ENCODE measurements at places on chromosomes 4 and X.

DNA sequence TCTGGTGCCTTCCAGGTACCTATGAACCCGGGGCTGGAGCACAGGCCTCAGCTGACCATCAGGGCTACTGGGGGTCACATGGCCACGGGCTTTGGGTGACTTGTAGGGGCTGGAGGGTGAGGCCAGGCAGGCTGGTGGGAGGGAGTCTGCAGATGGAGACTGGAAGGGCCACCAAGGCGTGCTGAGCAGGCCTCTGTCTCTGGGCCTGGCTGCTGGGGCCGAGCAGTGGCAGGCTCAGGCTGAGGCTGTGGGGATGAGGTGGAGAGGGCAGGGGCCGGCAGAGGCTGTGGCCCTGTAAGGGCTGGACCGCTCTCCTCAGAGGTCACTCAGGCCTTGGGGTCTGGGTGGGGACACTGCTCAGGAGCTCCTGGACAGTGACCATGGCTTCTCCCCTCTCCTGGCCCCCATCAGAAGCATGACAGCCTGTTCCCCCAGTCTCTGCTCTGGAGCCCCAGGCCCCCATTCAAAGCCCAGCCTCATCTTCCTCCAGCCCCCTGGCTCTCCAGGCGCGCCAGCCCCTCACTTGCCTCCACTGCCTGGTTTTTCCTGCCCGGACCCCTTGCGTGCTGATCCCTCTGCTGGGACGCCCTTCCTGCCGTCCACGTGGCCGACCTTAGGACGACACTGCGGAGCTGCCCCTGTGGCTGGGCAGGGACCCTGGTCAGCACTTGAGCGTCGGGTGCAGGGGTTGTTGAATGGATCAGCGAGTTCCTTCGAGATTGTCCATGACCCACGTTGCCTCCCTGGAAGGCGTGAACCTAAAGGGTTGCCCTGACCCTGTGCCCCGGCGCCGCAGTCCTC, 11.1 kb upstream of the NAT8L start:
- DNase-seq: no peak

GRCh38 chrX:105975382-105975781, 63.1 kb downstream of the SERPINA7 start:
- DNase-seq: no peak

DNA sequence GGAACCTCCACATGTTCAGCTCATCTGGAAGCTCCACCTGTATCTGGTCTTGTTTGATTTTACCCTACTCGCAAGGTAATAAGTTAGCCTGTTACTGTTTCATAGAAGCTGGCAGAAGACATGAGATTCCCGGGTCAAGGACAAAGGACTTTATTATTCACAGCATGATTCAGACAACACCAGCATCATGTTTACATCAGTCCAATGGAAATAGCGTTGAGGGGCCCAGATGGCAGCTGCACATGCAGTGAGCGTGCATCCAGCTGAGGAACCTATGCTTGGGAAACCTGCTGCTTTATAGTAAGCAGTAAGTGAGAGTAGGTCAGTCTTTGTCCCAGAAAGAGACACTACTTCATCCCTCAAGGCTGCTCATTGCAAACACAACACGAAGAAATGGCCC, 19.8 kb downstream of the TSPAN5 start:
- no peak for DNase-seq

DNA sequence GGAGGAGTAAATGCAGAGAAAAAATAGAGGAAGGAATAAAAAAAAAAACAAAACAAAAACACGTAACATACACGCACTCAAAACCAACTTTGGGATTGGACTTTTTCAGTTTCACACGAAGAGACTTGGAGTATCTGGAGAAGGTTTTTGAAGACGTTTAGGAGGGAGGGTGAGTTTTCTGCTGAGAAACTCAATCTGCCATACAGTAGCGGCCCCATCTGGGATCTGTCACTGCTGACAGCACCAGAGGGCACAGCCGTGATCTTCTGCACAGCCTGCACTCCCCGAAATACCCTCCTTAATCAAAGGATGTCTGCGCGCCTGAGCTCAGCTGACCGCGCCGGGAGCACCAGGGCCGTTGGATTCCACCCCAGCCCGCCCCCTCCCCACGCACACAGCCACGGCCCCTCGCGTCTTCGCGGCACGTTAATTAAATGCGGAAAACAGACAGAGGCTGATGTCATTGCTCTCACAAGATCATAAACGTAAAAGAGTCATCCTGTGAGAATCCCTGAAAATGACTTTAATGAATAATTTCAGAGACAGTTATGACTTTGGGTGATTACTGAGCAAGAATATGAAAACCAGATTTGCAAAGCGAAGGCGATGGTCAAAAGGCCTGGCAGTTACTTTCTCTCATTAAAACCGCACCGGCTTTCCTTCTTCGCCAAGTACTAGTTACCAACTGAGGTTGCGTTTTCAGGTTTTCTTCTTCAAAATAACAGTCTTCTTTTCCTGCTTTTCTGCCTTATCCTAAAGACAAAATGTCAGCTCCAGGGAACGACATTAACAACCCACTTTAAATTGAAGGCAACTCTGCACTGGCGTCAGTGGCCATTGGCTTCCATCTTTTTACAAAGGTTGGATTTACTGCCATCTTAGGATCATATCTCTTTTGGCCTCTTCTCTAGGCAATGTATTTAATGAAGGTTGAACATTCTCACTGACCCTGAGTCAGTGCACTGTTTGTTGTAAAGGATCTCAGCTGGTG, 10.6 kb downstream of the HAND2 start:
- DNase-seq: no peak

DNA sequence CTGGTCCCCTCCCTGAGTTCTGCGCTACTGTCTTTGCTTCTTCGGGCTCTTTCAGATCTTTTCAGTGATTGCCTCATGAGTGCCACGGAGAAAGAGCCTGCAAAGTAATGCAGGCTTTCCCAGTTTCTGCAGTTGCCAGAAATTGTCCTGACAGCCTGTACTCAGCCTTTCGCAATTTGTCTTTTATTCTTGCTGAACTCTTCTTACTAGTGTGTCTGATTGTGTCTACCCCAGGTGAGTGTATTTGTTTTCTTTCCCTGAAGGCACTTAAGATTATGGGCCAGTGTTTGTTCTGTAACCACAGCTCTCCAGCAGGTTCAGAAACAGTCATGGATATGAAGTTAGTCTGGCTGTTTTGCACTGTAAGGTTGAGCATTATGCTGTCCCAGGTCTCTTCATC, 47.1 kb downstream of the FAM193A start:
- DNase-seq: no peak

DNA sequence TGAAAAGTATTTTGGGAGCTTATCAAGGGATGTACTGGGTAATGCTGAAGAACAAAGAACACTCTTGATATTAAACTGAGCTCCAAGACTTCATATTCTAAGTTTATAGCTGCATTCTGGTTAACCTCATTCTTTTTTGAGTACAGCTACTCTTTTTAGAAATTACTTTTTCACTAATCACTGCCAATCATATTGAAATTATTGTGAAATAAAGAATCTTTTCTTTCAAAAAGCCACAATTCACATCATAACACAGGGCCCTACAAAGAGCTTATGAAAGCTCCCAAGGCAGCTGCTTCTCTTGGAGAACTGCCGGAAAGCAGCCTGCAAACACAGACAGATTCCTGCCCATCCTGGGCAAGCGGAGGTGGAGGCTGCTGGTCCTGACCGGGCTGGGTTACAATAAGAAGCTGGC, 121.4 kb downstream of the RNF150 start:
- DNase-seq: no peak

DNA sequence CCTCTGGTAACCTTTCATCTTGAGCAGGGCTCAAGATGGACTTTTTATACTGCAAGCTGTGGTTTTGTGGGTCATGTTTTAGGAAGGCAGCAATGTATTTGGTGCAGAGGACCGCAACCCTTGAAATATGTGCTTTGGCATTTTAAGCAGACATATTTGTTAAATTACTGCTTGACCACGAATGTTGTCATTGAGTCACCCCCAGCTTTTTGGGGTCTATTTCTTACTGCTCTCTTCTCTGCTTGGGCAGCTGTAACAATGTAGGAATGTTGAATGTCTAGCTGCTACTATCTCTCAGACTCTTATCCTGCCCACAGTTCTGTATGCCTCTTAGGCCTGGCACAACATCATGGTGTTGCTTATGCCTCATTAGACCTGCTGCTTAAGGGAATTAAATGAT, 6.0 kb downstream of the RBPJ start:
- no peak for DNase-seq

GRCh38 chrX:148867596-148867995, 367.2 kb downstream of the AFF2 start:
- DNase-seq: no peak

- DNase-seq: no peak
Observed at GRCh38 chrX:105837232-105837631, 14.9 kb downstream of the NRK start.

DNA sequence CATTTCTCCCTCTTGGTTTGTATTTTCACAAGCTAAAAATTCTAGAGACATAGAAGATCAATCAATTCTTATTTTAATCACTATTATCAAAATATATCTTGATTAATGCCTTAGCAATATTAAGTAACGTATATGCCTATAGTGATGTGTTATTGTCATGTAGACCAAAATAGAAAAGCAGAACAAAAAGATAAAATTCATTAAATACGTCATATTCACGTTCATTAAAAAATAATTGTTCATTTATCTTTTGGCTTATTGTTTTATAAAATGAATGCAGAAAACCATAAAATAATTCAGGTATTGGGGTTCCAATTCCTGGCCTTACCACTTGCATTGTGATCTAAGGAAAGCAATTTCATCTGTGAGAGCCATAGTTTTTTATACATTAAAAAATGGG, 72.2 kb downstream of the AMELX start:
- DNase-seq: no peak

DNA sequence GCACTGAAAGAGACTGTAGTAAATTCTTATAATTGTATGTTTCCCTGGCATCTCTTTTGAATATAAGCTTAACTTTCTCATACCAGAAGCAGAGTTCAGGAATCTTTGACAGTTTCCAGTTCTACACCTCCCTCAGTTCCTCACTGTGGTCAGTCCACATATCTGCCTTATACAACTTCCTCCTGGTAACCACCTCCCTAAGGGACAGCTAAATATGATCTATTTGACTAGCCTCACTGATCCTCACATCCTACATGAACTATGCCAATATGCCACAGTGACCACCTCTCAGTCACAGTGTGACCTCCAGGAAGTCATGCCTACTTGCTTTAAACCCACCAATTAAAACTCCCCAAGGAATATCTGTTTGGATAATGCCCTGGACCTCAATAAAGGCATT, 51.6 kb upstream of the HDAC8 start:
- DNase-seq: no peak

DNA sequence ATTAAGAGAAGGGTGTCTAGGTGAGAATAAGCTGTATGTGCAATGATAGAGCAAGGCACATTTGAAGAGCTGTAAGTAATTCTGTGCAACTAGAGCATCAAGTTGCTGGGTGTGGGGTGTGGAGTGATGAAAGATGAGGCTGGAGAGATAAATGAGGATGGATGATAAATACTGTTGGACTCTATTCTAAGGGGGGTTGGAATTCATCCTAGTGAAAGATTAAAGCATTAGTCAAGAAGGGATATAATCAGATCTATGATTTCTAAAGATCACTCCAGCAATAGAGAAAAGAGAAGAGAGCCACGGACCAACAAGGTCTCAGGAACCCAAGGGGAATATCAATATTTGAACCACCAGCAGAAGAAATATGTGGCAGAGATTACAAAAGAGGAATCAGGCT, 415.0 kb upstream of the RPS6KA3 start:
- no peak for DNase-seq

DNA sequence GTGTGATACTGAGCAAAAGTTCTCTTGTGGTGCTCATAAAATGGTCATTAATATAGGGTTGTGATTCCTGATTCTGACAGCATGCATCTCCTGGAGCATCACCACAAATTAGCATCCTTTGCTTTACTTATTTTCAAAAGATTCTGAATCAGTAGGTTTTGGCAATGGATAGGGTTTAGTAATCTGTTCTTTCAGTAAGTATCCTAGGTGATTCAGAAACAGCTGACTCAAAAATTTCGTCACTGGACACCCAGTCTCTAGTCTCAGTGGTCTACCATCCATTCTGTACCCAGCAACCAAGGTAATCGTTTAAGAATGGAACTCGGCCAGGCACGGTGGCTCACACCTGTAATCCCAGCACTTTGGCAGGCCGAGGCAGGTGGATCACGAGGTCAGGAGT, 4.1 kb downstream of the CBLL2 start:
- DNase-seq: no peak

DNA sequence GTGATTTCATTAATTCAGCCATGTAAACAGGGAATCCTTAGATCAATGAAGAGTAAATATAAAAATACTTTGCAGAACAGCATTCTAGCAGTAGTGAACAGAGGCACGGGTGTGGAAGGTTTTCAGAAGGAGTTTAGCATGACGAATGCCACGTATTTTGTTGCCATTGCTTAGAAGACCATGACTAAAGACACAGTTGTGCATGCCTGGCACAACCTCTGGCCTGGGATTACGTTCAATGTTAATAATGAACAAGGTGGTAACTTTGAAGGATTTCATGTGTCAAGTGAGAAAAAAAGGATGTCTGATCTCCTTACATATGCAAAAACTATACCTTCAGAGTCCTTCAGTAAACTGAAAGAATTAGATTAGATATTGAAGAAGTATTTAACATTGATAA, 171.9 kb downstream of the MAGEB5 start:
- no peak for DNase-seq

DNA sequence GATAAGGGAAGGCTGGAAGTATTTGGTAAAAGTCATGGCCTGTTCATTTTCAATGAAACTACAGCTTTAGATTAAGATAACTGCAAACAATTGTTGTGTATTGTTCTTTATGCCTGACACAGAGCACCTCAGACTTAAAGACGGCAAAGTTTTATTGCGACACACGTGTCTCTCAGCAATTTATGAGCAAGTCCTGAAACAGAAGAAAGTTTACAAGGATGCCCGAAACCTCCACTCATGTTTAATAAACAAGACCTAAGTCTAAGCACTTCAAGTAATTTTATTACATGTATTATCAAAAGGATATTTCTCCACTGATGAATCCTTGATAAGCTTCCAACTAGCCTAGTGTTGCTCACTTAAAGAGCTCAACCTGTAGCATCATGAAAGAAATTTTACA, 51.0 kb downstream of the DHX15 start:
- no peak for DNase-seq

DNA sequence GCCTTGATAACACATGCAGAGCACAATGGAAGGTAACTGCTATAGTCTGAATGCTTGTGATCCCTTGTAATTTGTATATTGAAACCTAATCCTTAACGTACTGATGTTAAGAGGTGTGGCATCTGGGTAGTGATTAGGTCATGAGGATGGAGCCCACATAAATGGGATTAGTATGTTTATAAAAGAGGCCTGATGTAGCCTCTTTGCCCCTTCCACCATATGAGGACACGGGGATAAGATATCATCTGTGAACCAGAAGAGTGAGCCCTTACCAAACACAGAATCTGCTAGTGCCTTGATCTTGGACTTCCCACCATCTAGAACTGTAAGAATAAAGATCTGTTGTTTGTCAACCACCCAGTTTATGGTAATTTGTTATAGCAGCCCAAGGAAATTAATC, 1074.2 kb upstream of the INTU start:
- no peak for DNase-seq

GRCh38 chrX:102345916-102346315, 93.9 kb downstream of the NXF2B start:
- DNase-seq: peak; percentile 39

GRCh38 chr4:98976716-98977115, 18.8 kb upstream of the METAP1 start:
- DNase-seq: no peak

- DNase-seq: no peak
Observed at GRCh38 chrX:143094417-143095023, 68.8 kb downstream of the SPANXN4 start.

- DNase-seq: no peak
Observed at GRCh38 chrX:154805696-154806091, 409 bp upstream of the MPP1 start.
